ENCODE measurements at places on chromosomes 1 and 21.
A peak's percentile ranks its signal among the peaks of the same experiment; 100 is the strongest.

GRCh38 chr1:156495401-156496140, 5.0 kb downstream of the MEF2D start:
- no peak for DNase-seq

- DNase-seq: no peak
These were observed 218.0 kb upstream of the GALNT2 start for GRCh38 chr1:229848752-229849677.

DNA sequence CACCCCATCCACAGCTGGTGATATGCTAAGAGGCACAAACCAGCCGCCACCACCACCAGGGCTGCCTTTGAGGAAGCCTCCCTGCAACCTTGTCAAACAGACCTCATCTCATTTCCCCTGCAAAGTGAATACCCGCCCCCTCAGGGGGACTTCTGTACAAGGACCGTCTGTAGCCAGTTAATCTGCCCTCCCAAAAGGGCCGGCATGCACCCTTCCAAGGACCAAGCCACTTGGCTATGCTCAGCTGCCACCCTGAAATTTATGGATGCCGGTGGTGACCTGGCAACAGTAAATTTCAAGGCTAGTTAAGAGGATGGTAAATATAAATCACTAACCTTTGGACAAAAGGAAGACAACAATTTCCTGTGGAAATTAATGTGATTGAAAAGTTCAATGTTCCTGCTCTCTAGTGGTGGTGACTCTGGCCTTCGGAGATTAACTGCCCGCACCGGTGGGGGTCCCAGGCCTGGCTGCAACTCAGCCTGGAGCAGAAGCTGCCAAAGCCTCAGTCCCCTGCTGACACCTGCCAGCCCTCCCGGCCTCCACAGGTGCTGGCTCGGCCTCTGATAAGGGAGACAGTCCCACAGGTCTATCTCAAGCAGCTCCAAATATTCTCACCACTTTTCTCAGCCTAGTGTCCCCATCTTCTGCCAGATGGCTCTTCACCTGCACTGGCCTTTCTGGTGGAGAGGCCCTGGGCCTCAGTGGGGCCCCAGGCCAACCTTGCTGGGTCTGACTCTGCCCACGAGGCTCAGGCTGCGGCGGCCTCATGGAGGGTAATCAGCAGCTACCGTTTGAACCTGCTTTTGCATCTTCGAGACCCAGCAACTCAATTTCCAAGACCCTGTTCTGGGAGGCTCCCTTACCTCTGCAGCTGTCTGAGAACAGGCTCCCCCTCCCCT, 12.2 kb downstream of the TMEM53 start:
- no peak for DNase-seq

DNA sequence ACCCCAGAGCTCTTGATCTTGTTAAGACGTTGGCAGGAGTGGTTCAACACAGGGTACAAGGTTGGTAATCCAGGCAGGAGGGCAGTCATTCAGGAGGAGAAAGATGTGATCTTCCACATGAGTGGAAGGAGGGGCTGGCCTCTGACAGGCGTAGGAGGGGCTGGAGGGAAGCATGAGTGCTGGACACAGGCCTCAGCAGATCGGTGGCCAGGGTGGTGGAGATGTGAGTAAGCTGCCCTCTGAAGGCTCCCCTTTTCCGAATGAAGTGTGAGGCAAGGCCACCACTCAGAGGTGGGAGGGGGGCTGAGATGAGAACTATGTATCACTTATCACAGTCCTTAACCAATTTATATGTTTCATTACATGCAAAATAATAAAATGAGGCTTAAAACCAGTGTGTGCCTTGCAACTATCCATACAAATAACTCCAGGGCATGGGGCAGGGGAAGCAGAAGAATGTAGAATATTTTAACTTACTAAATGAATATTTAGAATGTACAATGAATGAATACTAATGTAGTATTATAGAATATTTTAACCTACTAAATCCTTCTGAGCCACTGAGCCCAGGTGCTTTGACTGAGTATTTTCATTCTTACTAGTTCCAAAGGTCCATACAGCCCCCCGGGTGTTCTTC, 103.5 kb upstream of the TLR5 start:
- DNase-seq: no peak

GRCh38 chr1:112575154-112575804, 43.7 kb downstream of the ST7L start:
- no peak for DNase-seq

GRCh38 chr1:224432672-224433040, 1.9 kb downstream of the WDR26 start:
- DNase-seq: peak; percentile 23

DNA sequence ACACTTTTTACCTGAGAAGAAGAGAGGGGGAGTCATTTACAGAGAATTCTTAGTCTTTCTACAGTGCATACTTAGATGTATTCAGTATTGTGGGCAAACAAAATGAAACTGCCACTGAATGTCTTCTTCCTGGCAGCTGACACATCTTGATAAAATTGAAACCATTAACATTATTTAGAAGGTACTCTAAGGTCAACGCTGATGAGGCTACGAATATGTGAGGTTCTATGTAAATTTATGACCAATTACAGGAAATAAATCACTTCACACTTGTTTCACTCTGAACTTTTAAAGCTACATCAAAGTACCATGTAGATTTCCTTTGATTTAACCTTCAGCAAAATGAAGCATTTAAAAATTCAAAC, 51.3 kb upstream of the GFI1 start:
- no peak for DNase-seq

DNA sequence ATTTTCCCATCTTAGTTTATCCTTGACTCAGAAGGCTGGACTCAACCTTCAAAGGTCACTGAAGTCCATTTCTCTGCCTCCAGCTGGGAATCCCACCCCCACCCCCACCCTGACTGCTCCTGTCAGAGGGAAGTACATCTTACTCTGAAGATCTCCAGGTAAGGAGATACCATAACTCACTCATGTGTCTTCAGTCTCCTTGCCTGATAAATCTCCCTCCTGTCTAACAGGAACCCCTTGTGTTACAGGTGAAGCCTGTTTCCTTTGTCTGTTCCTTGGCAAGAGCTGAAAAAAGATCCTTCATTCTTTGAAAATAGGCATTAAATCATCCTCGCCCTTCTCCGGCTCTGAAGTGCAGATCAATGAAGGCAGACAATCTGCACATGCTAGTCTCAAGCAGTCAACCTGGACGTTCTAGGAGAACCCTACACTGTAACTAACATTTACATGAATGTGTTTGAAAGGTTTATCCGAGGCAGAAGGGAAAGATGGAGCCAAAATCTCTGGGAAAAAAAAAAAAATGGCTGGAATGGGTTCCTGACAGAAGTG, 250.6 kb downstream of the TM2D1 start:
- DNase-seq: no peak

DNA sequence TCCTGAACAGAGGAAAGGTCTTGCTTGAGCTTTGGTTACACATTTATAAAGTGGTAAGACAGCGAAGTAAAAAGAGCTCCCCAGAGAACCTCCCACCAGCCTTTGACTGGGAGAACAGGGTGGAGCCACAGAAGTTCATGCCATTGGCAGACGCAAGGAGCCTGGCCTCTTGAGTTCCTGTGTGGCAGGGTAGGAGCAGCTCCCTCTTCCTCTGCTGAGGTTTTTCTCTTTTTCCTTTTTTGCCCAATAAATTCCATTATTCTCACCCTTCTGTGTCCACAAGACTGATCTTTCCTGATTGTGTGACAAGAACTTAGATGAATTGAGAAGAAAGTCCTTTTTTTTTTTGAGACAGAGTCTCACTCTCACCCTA, 4.3 kb downstream of the THEM4 start:
- DNase-seq: no peak

GRCh38 chr1:184480736-184481135, 93.9 kb downstream of the C1orf21 start:
- DNase-seq: no peak

DNA sequence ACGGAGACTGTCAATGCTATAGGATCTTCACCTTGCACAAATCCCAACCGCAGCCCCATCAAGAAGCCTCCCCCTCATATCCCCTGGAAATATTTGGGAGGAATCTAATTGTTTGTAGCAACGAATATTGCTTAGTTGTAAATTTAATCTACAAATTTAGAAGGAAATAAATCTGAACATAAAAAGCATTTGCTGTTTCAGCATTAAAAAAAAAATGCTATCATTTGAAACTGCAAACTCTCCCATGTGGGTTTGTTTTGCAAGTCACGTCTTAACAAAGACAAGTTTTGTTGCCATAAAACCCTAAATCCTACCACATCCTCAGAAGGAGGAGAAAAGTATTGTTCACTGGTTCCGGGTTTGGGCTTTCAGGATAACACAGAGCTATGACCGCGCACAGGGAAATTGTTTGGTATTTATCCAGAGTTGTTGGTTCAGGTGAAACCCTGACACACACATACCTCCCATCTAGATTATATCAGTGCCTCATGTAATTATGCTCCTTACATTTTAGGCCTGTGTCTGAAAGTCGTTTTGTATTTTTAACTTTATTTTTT, 279.6 kb downstream of the TM2D1 start:
- DNase-seq: no peak

DNA sequence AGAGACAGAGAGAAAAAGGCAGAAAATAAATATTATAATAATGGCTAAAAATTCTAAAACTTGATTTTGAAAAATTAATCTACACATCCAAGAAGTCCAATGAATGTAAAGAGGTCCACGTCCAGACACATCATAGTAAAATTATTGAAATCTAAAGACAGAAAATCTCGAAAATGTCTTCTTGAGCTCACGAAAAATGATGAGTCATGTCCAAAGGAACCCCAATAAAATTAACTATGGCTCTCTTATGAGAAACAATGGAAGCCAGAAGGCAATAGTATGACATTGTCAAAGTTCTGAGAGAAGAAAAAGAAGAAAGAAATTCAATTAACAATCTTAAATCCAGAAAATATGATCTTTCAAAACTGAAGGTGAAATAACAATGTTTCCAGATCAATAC, 84.6 kb downstream of the LRRIQ3 start:
- DNase-seq: no peak

DNA sequence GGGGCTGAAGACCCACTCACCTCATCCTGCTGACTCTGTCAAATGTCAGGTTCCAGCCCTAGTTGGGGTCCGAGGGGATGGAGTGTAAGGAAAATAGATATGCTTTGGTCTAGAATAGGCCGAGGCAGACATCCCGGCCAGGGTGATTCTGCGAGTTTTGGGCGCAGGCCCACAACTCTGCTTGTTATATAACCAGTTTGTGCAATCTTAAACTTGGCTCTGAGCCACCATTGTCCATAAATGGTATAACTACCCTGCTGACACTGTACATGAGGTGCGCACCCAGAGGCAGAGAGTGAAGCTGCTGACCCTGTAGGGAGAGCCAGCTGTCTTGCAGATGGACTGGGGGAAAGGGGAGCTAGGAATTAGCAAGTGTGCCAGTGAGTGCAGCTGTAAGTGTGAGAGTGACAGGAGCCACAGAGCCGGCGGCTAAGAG, 1388.8 kb downstream of the AMY1C start:
- DNase-seq: no peak
